ENCODE measurements at places on chromosomes 3 and 15. TPM values are rescaled to one million over a fixed set of nuclear protein-coding genes. Genes with fewer than 3 reads are reported as not detected.

ZMYND10 gene
- total RNA-seq = 2.9 TPM

CLDN18 gene
- not detected for total RNA-seq

POLQ gene
- total RNA-seq = 1.5 TPM

MORC1 gene
- total RNA-seq = not detected

C2CD4A gene
- total RNA-seq = under 0.01 TPM

DNAJC17 gene
- 14.8 TPM for total RNA-seq

GOLGA8Q gene
- 0.36 TPM for total RNA-seq

ACTC1 gene
- total RNA-seq = not detected

CNTN3 gene
- 0.36 TPM for total RNA-seq

PDCD6IP gene
- 251 TPM for total RNA-seq

ITGA11 gene
- 697 TPM for total RNA-seq

PRTG gene
- total RNA-seq = 4.7 TPM

GREM1 gene
- 457 TPM for total RNA-seq

DLL4 gene
- not detected for total RNA-seq

SERPINI2 gene
- not detected for total RNA-seq

INKA1 gene
- total RNA-seq = 6.5 TPM

RLBP1 gene
- total RNA-seq = under 0.01 TPM

GRCh38 chr15:28884151-28884940 is 1.4 kb upstream of the APBA2 start:
- DNase-seq = no peak

DNA sequence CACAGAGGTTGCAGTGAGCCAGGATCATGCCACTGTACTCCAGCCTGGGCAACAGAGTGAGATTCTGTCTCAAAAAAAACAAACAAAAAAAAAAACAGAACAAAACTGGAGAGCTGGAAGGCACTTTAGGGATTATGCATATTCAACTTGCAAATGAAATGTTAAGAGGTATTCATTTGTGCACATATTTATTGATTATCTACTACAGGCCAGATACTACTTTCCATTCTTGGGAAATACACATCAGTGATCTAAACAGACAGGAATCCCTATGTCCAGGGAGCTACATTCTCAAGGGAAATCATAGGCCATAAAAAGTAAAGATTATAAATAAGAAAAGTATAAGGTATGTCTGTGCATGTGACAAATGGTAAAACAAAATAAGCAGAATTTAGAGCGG is 322.6 kb downstream of the GABRG3 start:
- no peak for DNase-seq

- peak; percentile 79 for DNase-seq
Measured at GRCh38 chr3:195154111-195154791, 116.7 kb downstream of the XXYLT1 start.

DNA sequence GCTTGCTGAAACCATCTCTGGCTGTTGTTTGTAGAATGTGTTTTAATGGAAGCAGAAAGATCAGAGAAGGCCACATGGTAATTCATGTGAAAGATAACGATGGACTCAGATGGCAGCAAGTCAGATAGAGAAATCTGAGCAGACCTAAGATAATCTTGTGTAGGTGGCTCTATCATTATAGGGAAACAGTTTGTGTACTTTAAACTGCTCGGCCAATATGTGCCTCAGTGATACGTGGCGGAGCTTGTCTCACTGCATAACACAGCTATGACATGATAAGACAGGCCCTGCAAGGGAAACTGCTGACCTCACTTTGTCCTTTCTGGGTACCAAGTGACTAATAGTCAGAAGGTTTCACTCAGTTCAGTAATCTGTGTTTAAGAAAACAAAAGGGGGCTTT is 51.0 kb downstream of the MME start:
- peak; percentile 90 for DNase-seq

- no peak for DNase-seq
Measured at GRCh38 chr3:72855001-72855400, 6.8 kb upstream of the SHQ1 start.

DNA sequence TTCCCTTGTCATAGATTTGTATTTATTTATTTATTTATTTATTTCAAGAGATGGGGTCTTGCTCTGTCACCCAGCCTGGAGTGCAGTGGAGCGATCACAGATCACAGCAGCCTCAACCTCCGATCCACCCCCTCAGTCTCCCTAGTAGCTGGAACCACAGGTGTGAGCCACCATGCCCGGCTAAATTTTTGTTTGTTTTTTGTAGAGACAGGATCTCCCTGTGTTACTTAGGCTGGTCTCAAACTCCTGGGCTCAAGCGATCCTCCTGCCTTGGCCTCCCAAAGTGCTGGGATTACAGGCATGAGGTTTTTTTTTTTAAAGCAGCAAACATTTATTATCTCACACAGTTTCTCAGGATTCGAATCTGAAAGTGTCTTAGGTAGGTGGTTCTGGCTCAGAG is 2.5 kb downstream of the TTBK2 start:
- DNase-seq = no peak

GRCh38 chr15:93057618-93058017 is 31.4 kb downstream of the RGMA start:
- DNase-seq = peak; percentile 58

- no peak for DNase-seq
Measured at GRCh38 chr15:84608707-84609284, 8.0 kb downstream of the ZSCAN2 start.

- DNase-seq = peak; percentile 58
Measured at GRCh38 chr3:117200962-117201361, 491.4 kb downstream of the TUSC7 start.

DNA sequence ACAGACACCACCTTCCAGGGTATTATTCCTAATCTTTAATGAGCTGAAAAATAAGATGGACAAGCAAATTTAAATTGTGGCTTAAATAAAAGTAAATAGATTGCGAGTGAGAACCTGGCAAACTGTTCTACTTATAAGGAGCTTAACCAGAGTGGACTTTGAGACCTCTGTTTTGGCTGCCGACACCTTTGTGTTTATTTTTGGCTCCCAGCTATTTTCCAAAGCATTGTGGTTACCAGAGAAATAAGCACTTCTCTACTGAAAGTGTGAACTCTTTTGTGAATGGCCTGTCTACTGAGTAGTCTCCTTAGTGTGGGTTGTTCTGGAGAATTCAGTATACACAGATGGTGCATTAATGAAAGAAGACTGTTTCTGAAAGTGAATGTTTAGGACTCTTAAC is 109.4 kb downstream of the ATP8B4 start:
- DNase-seq = no peak

GRCh38 chr3:54647721-54648120 is 280.1 kb downstream of the LRTM1 start:
- no peak for DNase-seq

DNA sequence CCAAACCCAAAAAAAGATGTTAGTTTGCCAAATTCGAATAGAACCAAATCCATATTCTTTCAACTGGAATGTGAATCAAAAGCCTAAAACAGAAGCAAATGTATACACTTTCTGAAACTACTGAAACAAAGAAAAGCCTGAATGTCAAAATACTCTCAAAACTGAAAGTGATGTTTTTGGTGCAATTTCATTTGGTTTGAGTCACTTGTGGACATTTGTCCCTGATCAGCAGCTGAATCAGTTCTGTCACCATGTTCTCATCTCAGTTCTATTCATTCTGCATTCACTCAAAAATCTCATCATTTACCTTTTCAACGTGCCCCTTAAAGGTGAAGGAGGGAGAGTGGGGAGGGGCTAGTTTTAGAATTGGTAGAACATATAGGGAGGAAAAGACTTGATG is 266.8 kb downstream of the ABHD5 start:
- no peak for DNase-seq

DNA sequence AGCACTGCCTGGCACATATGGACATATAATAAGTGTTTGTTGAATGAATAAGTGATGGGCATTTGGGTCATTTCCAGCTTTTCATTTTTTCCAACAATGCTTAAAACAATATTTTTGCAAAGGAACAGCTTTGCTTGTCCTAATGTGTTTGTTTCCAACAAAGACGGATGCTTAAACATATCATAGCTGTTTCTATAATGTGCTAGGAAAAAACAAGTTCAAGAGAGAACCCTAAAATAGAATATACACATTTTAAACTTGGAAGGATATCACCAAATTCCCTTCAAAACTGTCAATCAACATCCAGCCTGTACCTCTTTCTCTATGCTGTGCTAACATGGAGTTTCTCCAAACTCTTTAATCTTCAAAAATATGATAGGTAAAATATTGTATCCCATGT is 224.5 kb upstream of the WNT5A start:
- DNase-seq = no peak

DNA sequence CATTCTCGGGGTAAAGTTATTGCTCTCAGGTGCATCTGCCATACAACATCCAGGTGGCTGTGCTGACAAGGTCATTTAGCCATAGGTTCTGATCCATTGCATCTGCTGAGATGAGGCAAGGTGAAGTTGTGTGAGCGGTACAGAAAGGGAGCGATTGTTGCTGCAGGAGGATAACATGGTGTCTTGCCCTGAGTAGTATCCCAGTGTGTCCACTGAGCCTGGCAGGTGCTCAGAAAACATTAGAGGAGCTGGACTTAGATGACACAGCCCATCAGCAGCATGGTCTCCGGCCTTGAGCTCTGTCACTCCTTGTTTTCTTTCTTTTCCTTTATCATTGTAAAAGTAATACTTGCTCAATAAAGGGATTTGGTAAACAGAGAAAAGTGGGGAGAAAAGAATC is 161.1 kb upstream of the ATP10A start:
- DNase-seq = no peak

GRCh38 chr3:159416856-159417255 is 571.8 kb upstream of the IL12A start:
- no peak for DNase-seq

DNA sequence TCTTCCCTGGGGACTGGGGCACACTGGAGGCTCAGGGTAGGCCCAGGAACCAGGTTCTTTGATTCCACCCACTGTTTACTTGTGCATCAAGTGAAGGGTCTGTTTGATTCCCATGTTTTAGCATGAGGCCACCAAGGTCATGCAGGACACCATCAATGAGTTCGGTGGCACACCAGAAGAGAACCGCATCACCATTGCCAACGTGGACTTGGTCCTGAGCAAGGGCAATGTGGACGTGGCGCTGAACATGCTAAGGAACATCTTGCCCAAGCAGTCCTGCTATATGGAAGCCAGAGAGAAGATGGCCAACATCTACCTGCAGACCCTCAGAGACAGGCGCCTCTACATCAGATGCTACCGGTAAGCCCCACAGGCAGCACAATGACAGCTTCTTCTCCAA is 21.5 kb downstream of the TTC21A start:
- DNase-seq = no peak

- DNase-seq = peak; percentile 39
Measured at GRCh38 chr3:48505146-48505545, 1.2 kb upstream of the SHISA5 start.

DNA sequence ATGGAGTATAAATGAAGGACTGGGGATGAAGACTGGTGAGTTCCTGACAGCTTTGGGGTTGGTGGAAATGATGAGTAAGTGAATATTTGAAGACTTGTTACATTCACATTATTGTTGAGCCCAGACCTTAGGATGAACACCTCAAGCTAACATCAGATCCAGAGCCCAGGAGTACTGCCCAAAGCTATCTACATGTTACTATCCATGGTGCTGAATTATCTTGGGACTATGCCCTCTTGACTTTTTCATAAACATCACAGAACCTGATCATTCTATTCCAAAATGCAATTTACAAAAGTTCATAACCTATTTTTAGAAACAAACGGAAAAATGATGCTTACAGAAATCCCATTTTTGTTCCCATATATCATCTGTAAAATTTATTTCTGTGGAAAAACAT is 613.3 kb downstream of the TUSC7 start:
- no peak for DNase-seq

GRCh38 chr3:45599424-45599886 is 4.9 kb downstream of the LIMD1 start:
- no peak for DNase-seq

DNA sequence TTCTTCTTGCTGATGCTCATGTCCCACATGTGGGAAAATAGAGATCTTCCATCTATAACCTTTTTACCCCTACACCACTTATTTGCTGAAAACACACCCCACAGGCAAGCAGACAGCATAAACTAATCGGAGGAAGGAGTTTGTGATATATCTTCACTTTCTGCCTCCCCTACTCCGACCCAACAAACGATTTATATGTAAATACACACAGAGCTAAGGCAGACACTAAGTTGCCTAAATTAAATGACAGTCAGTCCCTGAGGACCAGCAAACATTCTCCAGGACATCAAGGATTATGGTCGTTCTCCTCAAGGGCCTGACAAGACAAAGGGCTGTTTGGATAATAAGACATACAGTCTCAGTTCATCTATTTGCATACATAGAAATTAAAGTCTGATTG is 552.5 kb downstream of the ROBO1 start:
- no peak for DNase-seq

- DNase-seq = no peak
Measured at GRCh38 chr3:171184372-171184771, 157.9 kb upstream of the SLC2A2 start.

- DNase-seq = no peak
Measured at GRCh38 chr15:93073465-93073952, 15.5 kb downstream of the RGMA start.

- DNase-seq = peak; percentile 76
Measured at GRCh38 chr15:34987609-34988026, 469 bp downstream of the ZNF770 start.

GRCh38 chr3:125163739-125164601 is 48.6 kb downstream of the SLC12A8 start:
- no peak for DNase-seq

DNA sequence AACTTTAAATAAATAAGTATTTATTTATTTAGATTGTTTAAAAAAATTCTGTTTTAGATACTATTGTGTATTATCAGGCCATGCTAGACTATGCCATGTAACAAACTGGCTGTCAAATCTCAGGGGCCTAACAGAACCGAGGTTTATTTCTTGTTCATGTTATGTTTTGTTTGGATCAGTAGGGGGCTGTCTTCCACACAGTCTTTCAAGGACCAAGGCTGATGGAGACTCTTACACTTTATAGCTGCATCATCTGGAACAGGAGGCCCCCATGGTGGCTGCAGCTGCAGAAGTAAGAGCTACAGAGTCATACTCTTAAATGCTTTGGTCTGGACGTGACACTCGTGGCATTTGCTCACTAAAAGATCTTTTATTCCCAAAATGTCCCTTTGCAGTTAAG is 33.0 kb upstream of the ARL14 start:
- no peak for DNase-seq

DNA sequence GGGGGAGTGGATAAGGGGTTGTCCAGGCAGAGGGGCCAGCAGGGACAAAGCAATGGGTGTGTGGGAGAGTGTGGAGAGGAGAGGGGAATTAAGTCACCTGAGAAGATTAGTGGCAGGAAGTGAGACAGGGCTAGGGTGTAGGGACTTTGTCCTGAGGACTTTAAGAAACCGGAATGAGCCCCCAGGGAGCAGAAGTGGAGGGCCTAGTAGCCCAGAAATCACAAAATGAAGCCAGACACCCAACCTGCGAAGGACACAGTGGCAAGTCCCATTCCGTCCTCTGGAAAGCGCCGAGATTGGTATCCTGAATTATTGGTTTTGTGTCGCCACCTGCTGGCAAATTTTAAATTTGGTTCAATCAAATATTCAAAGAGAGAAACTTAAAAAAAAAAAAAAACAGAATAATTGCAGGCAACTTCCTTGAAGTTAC is 78.0 kb upstream of the SLC25A36 start:
- no peak for DNase-seq

DNA sequence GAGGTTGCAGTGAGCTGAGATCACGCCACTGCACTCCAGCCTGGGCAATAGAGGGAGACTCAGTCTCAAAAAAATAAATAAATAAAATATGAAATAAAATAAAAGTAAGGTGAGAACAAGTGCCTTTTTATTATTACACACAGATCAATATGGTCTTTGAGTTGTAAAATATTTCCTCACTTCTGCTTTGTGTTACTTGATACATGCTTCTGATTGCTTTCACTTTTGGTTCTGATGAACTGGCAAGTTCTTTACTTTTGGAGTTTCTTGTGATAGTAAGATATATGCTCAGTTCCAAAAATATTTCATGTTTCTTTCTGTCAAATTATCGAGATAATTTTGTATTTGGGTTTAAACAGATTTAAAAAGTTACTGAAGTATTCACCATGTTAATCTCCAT is 16.6 kb upstream of the GYG1 start:
- no peak for DNase-seq

Measured in osteoblast (primary cell).